ENCODE measurements at places on chromosomes 4 and X. TPM values are rescaled to one million over a fixed set of nuclear protein-coding genes. Genes with fewer than 3 reads are reported as not detected.

The PCGF3 gene
- polyA plus RNA-seq, result 77.9 TPM

DNA sequence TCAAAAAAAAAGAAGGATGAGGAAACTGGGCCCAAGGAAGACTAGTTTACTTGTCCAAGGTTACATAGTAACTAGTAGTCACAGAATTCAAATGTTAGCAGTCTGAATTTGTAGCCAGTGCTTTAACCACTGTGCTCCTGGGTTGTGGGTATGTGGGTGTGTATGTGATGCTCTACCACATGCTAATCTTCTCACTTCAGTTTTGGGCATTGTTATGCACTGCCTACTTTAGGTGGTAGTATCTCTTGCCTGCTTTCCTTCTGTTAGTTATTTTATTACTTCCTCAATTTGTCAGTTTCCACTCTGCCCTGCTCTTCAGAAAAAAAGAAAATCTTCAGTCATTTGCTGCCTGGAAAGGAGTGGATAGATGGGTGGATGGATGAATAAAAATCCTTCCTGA, 219.2 kb downstream of the RPA4 start:
- DNase-seq, result no peak

GRCh38 chrX:130216320-130216719, 44.6 kb downstream of the RAB33A start:
- DNase-seq, result no peak

DNA sequence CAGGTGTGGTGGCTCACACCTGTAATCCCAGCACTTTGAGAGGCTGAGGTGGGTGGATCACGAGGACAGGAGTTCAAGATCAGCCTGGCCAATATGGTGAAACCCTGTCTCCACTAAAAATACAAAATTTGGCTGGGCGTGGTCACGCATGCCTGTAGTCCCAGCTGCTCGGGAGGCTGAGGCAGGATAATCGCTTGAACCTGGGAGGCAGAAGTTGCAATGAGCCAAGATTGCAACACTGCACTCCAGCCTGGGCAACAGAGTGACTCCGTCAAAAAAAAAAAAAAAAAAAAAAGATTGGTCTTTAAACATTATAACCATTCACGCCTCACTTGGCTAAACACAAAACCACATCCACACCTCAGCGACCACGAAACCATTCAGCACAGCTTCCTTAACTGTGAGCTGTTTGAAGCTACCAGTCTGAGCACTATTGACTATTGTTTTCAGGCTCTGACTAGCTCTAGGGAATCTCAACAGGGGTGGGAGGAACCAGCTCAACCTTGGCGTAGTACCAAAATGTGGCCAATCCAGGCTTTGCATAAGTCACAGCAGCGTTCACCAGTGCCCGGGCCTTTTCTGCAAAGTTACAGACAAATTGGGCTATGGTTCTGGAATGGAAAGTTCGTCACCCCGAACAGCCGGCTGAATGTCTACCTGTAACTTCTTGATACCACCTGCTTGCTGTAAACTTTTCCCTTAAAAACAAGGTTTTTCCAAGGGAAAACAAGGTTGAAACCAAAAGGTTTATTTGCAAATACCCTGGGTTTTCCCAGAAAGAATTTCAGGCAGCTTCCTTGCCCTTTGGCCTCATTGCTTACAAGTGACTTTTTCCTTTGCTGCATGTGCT, 73.6 kb upstream of the DHX15 start:
- no peak for DNase-seq

The MAMLD1 gene
- 7.1 TPM for polyA plus RNA-seq

- no peak for DNase-seq
Observed at GRCh38 chr4:37188100-37188499, 56.4 kb upstream of the NWD2 start.

- no peak for DNase-seq
Observed at GRCh38 chr4:150943818-150944217, 71.3 kb downstream of the LRBA start.

- no peak for DNase-seq
Observed at GRCh38 chrX:10165580-10166247, 8.9 kb downstream of the CLCN4 start.

The EVC gene
- polyA plus RNA-seq, result 35.0 TPM

GRCh38 chr4:175875993-175876771, 64.1 kb upstream of the GPM6A start:
- no peak for DNase-seq

DNA sequence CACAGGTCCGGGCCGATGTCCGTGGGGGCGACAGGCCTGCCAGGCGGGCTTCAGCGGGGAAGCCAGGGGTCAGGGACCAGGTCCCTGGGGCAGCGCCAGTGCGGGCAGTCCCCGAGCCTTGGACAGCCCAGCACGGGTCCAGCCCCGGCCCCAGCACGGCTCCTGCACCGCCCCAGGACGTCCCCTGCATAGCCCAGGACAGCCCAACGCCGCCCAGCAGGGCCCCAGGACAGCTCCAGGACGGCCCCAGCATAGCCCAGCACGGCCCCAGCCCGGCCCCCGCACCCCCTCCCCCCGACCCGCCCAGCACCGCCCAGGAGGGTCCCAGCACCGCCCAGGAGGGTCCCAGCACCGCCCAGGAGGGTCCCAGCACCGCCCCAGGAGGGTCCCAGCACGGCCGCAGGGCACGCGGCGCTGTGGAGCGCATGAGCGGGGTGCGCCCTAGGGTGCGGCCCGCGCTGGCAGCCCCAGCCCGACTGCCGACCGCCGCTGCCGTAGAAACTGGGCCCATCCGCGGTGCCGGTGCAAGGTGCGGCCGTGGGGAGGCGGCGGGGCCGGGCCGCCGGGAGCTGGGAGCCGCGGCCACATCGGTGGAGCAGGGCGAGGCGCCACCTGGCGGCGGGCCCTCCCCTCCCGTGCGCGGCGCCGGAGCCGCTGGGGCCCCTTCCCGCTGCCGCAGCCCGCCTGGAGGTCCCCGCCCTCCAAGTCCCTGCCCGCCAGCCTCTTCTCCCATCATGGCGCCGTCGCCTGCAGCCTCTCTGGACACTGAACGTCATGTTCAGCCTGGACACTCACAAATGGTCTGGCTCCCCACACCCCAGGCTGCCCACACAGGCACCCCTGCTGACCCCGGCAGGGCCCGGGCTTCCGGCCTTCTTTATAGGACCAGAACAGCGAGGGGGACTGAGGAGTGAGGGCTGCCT, 106.8 kb upstream of the NKX1-1 start:
- no peak for DNase-seq

The TAF7L gene
- polyA plus RNA-seq, result 0.61 TPM

The SYTL4 gene
- 23.9 TPM for polyA plus RNA-seq

The HADH gene
- 64.3 TPM for polyA plus RNA-seq

- DNase-seq, result no peak
Observed at GRCh38 chr4:153293742-153294057, 50.8 kb upstream of the MND1 start.

DNA sequence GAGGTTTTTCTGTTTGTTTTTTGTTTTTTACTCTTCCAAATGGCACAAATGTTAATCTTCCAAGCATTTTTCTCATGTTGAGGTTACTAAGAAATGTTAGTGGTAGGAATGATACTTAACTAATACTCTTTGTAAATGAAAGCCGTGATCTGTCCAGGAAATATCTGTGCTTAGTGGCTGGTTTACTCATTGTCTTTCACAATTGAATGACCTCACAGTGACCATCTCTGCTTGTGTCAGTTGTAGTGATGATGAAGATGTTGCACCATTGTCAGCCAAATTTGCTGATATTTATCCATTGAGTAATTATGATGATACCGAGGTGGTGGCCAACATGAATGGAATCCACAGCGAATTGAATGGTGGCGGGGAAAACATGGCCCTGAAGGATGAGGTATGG, 93.5 kb downstream of the TNIP2 start:
- no peak for DNase-seq

The MORC4 gene
- polyA plus RNA-seq, result 23.8 TPM

The AFP gene
- polyA plus RNA-seq, result 504 TPM

GRCh38 chr4:24417206-24417605, 167.1 kb downstream of the DHX15 start:
- no peak for DNase-seq

- DNase-seq, result no peak
Observed at GRCh38 chrX:69231903-69232302, 66.7 kb upstream of the PJA1 start.

GRCh38 chr4:109798866-109799265, 2.9 kb downstream of the CFI start:
- no peak for DNase-seq

The CXCL11 gene
- 0.40 TPM for polyA plus RNA-seq

- no peak for DNase-seq
Observed at GRCh38 chr4:184729946-184730345, 4.0 kb downstream of the CENPU start.

GRCh38 chr4:114320126-114320525, 278.5 kb upstream of the UGT8 start:
- no peak for DNase-seq

GRCh38 chr4:14265651-14266050, 638.1 kb upstream of the BOD1L1 start:
- DNase-seq, result no peak

DNA sequence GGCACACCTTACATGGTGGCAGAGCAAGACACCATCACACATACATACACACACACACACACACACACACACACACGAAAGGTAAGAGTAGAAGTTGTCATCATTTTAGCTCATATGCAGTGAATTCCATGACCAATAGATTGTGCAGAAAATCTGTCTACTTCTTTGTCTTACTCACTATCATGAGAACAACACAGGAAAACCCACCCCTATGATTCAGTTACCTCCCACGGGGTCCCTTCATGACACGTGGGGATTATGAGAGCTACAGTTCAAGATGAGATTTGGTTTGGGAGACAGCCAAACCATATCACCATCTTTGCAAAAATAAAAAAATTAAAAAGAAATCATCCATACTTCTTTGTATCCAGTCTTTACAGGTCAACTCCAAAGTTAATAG, 221.1 kb downstream of the BMPR1B start:
- no peak for DNase-seq

All from left renal pelvis (tissue), 4 donors.